Bronchial epithelial cell (primary cell): ENCODE measurements at places on chromosomes 2 and 18.
A peak's percentile ranks its signal among the peaks of the same experiment; 100 is the strongest.

DNA sequence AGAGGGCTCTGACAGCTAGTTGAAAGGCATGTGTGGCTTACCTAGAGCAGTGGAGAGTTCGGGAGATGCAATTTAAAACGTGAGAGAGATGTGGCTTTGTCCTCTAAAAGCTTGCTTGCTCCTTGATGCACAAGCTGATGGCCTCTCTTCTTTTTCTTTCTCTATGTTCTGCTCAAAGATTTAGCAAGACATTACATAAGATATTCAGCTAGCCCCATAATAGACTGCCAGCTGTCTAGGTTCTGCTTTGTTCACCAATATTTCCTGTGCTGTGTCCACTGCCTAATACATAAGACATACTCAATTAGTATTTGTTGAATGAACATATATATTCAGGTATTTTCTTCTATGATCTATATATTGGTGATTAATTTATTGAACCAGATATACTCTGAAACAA, 31.1 kb downstream of the SPATS2L start:
- no peak for DNase-seq

DNA sequence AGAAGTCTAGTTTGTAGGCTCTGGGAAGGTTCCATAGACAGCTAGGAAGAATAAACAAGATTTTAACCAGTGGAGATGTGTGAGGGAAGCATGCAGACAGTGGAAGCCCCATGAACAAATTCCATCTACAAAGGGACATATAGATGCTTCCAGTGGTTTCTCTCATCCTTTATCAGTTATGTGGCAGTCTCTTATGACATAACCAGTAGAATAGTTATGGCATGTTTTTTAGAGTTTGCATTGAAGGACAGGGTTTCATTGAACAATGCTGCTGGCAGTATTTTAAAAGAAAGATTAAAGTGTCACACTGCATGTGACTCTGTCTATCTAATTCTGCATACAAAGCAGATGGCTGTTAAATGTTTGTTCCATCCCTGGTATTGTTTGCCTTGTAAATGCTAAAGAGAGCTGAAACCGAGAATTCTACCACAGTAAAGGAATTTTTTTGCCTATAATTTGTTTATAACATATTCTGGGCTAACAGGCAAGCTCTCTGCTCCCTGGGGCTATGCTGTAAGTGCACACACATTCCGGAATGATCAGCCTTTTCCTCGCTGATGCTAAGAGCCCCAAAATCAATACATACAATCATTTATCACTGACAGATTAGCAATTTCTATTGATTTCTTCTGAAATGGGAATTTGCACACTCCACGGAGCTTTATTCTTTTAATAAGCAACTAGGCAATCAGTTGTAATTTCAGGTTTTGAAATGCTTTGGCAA, 76.8 kb upstream of the PELI1 start:
- no peak for DNase-seq

DNA sequence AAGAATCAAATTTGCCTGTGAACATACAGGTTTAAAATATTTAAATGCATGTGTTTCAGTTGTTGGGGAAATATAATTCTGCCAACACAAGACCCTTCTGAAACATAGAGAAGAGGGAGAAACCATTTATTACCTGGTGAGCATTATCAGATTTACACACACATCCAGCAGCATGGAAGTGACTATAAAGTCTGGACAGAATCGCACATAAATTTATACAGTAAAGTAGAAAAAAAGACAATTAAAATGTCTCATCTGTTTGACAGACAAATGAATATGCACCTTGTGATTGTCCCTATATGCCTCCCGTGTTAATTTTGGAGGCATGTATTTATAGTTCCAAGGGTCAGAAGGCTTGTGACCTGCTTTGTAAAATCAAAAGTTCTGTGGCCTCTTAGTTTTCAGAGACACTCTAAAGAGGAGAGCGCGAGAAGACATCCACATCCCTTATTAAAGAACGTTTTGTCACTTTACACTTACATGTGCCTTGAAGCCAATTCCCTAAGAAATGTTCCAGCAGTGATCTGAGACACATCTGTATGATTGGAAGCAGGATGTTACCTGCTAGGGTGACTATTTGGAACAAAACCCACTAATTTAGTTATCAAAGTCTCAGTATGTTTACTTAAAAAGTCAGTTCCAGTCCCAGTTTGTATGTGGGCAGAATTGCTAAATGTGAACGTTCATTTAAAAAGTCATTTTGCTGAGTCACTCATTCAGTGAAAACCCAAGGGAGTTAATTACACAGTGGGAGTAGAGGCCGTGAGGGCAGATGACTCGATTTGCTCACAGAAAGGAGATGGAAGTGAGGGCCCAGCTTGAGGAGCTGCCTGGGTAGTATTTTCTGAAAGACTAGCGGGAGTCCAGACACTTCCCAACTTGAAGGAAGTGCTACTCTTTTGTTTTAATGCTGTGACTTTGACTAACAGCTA, 527.6 kb upstream of the MEX3C start:
- DNase-seq, result peak; percentile 1

- DNase-seq, result no peak
Observed at GRCh38 chr2:44942304-44943030, 965 bp downstream of the SIX3 start.

DNA sequence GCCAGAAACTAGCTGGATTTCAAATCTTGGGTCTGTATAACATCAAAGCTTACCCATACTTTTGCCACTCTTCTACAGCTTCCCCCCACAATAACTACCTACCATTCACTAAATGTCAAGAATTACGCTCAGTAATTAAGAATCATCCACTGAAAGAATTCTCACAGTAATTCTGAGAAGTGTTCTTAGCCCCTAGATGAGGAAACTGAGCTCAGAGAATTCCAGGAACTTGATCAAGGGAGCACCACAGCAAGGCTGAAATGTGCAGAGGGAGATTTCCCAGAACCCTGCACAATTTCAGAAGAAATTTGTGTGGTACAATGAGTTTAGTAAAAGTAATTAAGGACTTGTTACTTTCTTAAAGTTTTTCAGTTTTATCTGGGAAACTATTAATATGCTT, 194.5 kb upstream of the STK17B start:
- DNase-seq, result no peak

DNA sequence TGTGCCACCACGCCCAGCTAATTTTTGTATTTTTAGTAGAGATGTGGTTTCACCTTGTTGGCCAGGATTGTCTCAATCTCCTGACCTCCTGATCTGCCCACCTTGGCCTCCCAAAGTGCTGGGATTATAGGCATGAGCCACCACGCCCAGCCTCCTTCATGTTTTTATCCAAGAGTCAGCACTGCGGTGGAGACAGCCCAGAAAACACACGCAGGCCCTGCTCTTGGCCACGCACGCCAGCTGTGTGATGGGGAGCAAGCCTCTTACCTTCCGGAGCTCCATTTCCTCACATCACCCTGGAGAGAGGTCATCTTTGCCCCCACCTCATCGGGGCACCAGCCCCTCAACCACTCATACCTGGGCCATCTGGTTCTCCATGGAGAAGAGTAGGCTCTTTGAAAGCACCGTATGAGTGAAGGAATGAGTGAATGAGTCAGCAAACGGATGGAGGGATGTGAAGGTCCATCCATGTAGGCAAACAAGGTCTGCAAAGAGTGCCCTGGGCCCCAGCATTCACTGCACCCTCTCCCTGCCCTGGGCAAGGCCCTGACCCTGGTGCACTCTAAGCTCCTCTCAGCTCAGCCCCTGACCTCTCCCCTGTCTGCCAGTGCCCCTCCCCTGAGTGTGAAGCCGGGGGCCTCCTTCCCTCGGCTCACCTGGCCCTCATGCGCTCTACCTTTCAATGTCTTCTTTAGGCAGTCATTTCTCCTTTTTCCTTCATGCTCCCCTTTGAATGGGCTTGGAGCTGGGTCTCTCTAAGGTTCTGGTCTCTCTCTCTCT, 7.4 kb downstream of the GYPC start:
- DNase-seq, result no peak

DNA sequence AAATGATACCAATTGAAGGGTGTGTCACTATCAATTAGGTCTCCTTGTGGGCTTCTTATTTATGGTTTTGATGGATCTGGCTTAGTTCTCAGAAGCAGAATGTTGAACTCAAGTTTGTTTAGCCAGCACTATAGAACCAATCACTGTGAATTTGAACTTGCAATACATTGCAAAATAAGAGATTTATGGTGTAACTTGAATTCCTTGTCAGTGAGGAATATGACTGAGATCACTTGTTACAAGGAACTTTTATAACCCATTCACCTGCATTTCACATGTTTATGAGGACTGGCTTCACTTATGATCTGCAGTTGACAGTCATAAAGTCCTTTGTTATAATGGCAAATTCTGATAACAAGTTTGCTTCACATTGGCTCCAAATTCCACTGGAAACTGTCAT, 9.8 kb downstream of the GATA6 start:
- DNase-seq, result peak; percentile 71

- peak; percentile 21 for DNase-seq
Observed at GRCh38 chr2:167294776-167295140, 406.5 kb downstream of the XIRP2 start.

- DNase-seq, result no peak
Observed at GRCh38 chr18:24386681-24387080, 10.9 kb downstream of the OSBPL1A start.

GRCh38 chr18:7945882-7946281, 378.8 kb downstream of the PTPRM start:
- DNase-seq, result peak; percentile 90

GRCh38 chr2:68416081-68416675, 50.9 kb downstream of the FBXO48 start:
- peak; percentile 15 for DNase-seq

DNA sequence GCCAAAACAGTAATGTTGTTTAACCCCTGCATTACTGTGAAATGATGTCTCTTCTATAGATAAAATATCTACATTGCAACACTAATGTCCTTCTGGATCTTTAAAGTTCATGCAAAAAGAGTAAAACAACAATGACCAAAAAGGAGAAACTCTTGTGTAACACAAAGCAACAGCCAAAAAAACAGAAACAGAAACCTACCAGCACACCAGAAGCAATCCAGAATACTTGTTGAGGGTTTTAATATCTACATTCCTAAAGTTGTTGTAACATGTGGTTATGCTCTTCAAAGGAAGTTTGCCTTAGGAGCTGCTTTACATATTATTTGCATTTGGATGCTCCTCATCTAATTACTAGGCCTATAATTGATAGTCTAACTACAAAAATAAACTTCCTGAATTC, 157.2 kb downstream of the BABAM2 start:
- DNase-seq, result peak; percentile 16

- peak; percentile 49 for DNase-seq
Observed at GRCh38 chr2:38691994-38692393, 26.1 kb downstream of the GALM start.

GRCh38 chr2:180394305-180394704, 387.2 kb upstream of the CWC22 start:
- no peak for DNase-seq

GRCh38 chr2:4908461-4908860, 783.7 kb upstream of the SOX11 start:
- DNase-seq, result no peak
